ENCODE measurements at places on chromosomes 6 and 20.

- DNase-seq: no peak
Measured at GRCh38 chr20:57332105-57333089, 2.8 kb downstream of the SPO11 start.

DNA sequence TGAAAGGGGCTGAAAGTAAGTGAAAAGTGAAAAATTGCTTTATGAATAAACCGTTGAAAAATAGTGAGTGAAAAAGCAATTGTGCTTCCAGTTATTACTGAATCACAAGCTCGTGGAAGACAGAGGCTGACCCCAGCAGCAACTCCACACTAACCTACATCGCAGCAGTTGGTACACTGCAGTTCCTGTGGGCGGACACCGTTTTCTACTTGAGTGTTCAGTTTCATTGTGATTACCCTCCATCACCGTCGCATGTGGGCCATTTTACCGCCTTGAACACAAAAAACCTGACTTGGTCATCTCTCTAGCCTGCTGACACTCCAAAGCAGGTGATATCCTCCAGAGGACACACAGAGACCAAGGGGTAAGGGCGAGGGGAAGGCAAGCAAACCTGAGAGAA is 28.4 kb downstream of the PRDM1 start:
- peak; percentile 48 for DNase-seq

DNA sequence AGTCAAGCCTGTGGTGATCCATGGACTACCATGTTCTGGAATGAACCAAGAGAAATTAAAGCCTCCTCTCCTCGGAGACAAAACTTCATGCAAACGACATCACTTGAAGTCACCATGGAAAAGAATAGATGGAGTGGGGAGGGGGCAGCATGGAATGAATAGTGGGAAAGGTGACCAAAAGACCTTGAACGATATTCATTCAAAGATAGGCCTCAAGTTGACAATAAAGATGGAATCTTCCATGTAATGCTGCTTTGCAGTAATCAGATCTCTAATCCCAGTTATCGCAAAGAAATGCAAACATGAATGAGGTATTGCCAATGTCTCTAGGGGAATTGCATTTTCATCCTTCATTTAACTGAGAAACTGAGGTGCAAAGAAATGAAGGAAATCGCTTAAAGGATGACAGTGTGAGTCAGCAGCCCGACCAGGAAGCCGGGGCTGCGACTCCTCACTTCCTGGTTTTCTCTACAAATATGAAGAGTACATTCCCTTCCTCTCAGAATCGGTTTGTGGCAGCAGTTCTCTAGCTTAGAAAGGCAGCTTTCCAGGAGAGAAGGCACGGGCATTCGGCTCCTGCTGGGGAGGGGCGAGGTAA is 65.6 kb upstream of the RREB1 start:
- no peak for DNase-seq

DNA sequence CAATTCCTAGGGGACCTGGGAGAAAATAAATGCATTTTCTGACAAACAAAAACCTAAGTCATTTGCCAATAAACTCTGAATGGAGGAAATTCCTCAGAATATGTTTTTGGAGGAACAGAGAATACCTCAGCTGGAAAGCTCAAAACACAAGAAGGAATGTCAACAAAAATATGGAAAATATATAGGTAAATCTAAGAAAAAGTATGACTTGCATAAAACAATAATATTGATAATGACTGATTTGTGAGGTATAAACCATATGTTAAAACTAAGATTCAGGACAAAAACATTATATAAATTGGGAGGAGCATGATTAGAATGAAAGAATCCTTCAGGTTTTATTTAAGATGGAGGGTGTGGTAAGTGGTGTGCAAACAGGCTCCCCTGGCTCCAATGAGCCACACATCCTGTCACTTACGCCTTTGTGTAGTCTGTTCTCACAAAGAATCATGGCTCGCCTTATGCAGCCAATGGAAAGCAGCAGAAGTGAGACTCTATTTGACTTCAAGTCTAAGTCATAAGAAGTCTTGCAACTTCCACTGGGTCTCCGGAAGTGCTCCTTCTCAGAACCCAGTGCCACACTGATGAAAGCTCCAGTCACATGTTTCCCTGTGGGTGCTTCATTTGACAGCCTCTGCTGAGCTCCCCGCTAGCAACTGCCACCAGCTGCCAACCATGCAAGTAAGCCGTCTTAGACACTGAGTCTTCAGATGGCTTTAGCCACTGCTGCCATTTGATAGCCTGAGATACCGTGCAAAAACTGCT is 8.1 kb downstream of the CFAP61 start:
- DNase-seq: no peak

All from activated T-helper 1 cell treated with anti-CD3 and anti-CD28 coated beads, Interleukin-2, amount 50 U/mL, for 16 hours (primary cell).